ENCODE measurements at places on chromosomes 6 and 20.

DNA sequence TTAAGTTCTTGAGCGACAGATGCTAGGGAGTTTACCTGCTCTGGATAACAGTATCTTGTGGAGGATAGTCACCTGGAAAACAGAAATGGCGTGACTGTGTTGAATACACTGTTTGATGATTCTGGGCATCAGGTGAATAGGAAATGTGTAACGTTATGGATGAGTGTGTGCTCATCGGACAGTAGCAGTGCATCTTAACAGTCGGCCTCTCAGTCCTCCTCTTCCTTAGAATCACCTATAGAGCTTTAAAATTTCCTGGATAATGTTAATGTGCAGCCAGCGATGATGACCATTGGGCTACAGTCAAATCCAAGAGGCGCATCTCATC, 217.7 kb downstream of the OR2B2 start:
- DNase-seq = no peak

DNA sequence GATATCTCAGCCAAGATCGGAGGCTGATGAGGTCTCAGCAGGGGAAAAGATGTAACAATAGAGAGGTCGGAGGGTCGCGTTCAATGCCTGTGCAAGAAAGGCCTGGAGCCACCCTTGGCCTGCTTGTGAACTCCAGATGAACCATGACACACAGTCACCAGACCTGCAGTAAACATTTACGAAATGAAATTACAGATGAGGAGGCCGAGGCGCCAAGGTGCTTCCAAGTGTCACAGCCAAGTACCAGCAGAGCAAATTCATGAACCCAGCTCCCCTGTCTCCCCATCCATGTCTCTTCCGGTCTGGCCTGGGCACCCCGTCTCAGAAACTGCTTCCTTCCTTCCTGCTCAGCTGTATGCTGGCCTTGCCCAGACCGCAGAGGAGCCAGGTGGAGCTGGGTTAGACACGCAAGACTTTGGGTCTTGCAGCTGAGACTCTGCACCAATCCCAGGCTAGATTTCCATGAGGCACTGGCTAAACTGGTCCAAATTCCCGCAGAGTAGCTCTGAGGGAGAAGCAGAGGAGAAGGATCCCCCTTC, 48.1 kb downstream of the CHMP4B start:
- peak; percentile 77 for DNase-seq

- DNase-seq = no peak
Observed at GRCh38 chr6:104629826-104630225, 229.9 kb downstream of the HACE1 start.

DNA sequence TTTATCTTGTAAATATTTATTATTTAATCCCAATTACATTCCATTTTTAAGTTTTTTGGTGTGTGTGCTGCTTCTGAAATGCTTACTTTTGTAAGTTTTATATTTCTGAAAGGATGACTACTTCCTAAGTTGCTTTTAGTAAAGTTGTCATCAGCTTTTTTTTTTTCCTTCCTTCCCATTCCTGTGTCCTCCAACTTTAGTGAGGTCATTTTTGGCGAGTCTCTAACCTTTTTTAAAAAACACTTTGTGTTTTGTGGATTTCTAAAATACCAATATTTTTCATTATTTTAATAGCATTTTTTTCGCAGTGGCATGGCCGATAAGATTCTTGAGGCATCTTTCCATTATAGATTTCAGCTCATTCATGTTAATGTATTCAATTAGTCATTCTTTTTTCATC, 30.9 kb downstream of the FIG4 start:
- no peak for DNase-seq

DNA sequence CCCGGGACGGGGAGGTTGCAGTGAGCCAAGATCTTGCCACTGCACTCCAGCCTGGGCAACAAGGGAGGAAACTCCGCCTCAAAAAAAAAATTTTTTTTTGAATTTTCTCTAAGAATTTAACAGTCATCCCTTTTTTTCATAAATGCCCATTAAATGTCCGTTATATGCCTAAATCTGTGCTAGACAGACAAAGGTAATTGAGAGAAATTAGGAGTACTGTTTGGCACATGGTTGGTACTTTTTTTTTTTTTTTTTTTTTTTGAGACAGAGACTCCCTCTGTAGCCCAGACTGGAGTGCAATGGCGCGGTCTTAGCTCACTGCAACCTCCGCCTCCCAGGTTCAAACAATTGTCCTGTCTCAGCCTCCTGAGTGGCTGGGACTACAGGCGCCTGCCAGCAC, 1.7 kb downstream of the PCMT1 start:
- DNase-seq = no peak

DNA sequence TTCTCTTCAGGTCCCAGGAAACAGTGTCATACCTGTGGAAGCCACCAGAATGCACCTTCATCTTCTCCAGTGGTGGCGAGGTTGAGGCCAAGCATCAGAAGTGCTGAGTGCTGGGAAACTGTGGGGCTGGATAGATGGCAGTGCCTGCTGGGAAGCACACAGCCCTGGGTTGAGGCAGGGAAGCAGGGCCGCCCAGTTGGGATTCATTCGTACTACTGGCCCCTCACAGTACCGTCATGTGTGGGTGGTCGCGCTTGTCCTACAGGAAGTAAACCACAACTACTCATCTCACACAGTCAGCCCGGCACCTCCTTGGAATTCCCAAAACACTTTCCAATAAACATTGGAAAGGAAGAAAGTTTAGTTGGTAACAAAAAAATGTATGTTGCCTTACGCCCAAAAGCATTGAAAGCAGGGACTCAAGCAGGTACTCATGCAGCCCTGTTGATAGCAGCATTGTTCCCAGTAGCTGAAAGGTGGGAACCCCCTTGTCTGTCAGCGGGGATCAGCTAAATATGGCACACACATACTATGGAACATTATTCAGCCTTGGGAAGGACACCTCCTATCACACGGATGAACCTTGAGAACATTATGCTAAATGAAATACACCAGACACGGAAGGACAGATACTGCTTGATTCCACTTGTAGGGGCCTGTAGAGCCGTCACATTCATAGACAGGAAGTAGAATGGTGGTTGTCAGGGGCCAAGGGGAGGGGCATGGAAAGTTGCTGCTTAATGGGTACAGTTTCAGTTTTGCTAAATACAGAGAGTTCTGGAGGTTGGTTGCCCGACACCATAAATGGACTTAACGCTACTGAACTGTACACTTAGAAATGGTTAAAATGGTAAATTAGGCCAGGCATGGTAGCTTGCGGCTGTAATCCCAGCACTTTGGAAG, 162.7 kb downstream of the MTHFD1L start:
- peak; percentile 32 for DNase-seq

GRCh38 chr6:115064680-115065079, 721.9 kb upstream of the HS3ST5 start:
- no peak for DNase-seq

GRCh38 chr6:53547166-53547810, 2.4 kb upstream of the GCLC start:
- no peak for DNase-seq

DNA sequence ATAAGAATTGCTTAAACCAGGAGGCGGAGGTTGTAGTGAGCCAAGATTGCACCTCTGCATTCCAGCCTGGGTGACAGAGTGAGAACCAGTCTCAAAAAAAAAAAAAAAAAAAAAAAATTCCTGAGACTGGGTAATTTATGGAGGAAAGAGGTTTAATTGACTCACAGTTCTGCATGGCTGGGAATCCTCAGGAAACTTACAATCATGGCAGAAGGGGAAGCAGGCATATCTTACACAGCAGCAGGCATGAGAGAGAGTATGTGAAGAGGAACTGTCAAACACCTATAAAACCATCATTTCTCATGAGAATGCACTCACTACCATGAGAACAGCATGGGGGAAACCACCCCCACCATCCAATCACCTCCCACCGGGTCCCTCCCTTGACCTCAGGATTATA, 1.8 kb upstream of the FKBP1A start:
- no peak for DNase-seq

DNA sequence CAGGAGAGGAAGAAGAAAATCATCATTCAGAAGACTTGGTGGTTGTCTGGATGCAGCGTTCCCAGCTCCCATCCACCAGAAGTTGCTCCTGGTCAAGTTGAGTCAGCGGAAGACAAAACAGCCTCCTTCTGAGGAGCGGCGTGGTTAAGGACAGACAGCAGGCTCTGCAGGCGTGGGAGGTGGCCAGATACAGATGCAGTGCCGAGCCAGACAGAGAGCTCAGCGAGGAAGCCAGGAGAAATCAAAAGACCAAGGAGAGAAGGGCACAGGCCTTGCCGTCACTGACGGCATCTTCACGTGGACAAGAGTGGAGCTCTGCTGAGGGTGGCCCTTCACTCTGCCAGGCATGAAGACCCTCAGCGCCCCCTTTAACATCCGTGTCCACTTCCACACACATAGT, 158.5 kb downstream of the THBS2 start:
- DNase-seq = no peak

DNA sequence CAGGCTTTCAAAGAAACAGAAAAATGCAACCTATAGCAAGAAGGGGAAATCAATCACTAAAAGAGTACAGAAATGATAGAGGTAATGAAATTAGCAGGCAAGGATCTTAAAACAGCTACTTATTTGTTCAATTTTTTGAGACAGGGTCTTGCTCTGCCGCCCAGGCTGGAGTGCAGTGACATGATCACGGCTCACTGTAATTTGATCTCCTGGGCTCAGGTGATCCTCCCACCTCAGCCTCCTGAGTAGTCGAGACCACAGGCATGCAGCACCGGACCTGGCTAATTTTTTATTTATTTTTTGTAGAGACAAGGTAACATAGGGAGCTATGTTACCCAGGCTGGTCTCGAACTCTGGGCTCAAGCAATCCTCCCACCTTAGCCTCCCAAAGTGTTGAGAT, 21.6 kb downstream of the TFB1M start:
- no peak for DNase-seq

DNA sequence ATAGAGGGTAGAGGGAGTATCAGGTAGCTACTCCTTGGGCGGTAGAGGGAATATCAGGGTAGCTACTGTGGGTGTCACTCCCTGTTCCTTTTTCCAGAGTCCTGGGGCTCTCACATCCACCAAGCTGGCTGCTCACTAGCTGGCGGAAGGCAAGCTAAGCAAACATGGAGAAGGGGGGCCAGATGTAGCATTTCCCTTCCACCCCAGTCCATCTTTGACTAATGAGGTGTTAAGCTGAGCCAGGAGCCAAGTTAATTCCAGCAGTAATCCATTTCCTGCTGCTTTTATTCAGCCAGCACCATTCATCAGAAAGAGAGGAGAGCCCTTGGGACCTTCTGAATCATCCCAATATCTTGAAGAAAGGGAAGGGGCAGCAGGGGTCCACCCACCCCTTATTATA, 330.0 kb downstream of the ZFAND3 start:
- DNase-seq = no peak
